ENCODE measurements at places on chromosomes 11 and 22. TPM values are rescaled to one million over a fixed set of nuclear protein-coding genes. Genes with fewer than 3 reads are reported as not detected.

DNA sequence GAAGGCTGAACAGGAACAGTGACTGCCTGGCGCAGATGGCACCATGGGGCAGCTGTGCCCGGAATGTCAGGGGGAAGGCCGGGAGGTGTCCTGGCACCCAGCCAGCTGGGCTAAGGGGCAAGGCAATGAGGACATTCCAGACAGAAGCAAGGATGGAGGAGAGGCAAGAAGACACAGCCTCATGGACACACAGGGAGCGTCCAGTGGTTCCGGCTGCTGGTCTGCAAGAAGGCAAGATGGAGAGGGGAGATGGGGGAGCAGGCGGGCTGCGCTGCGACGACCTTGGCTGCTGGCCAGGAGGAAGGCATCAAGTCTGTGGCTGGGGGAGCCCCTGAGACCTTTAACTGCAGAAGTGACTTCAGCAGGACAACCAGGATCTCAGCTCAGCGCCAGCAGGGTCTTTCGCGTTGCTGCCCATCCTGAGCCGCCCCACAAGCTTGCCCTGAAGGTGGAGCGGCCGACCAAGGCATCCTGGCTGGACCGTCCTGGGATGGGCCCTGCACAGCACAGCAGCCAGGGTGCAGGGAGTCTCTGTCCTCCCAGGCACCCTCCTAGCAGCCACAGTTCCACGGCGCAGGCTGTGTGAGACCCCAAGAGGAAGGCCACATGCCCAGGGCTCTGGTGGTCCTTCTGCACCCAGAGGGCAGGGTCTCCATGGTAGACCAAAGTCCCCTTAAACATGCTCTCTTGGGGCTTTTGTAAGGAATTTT is 531.7 kb downstream of the BRD1 start:
- DNase-seq = peak; percentile 20

- DNase-seq = no peak
Observed at GRCh38 chr11:122226810-122227379, 110.9 kb upstream of the BLID start.

- no peak for DNase-seq
Observed at GRCh38 chr11:122076512-122077120, 39.4 kb downstream of the BLID start.

MYEOV gene
- total RNA-seq = 3.8 TPM

OR52M1 gene
- not detected for total RNA-seq

GRCh38 chr11:67371189-67371910 is 2.0 kb downstream of the CLCF1 start:
- DNase-seq = peak; percentile 57

DNA sequence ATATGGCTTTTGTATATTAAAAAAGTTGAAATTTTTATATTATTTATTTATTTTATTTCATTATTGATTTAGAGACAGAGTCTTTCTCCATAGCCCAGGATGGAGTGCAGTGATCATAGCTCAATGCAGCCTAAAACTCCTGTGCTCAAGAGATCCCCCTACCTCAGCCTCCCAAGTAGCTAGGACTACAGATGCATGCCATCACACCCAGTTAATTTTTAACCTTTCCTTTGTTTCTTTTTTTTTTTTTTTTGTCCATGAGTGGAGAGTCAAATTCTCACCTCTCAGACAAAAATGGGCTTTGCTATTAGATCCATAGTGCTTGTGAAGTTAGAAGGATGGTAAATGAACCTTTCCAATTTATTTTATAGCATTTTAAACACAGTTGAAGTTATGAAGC is 182.5 kb downstream of the SOX6 start:
- DNase-seq = no peak

DNA sequence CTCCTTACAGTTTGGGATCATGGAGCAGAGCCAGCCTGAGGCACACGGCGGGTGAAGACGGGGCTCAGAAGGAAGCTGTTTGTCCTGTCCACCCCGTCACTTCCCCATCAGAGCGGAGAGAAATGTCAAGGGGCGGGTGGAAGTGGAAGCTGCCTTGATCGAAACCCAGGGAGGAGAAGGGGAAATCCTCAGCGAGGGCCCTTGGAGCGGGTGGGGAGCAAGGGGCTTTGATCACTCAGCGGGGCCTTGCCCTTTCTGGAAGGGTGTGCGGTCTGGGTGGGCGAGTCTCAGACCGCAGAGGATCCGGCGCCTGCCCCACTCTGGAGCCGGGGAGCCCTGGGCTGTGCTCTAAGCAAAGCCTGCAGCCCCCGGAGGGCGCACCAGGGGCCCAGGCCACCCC is 320.4 kb downstream of the NTM start:
- DNase-seq = no peak

- DNase-seq = no peak
Observed at GRCh38 chr11:125418396-125418795, 77.7 kb downstream of the FEZ1 start.

SPTBN2 gene
- total RNA-seq = 7.3 TPM

GDPD4 gene
- not detected for total RNA-seq

- no peak for DNase-seq
Observed at GRCh38 chr11:19281041-19281440, 40.3 kb upstream of the E2F8 start.

OR52E8 gene
- total RNA-seq = not detected

DNA sequence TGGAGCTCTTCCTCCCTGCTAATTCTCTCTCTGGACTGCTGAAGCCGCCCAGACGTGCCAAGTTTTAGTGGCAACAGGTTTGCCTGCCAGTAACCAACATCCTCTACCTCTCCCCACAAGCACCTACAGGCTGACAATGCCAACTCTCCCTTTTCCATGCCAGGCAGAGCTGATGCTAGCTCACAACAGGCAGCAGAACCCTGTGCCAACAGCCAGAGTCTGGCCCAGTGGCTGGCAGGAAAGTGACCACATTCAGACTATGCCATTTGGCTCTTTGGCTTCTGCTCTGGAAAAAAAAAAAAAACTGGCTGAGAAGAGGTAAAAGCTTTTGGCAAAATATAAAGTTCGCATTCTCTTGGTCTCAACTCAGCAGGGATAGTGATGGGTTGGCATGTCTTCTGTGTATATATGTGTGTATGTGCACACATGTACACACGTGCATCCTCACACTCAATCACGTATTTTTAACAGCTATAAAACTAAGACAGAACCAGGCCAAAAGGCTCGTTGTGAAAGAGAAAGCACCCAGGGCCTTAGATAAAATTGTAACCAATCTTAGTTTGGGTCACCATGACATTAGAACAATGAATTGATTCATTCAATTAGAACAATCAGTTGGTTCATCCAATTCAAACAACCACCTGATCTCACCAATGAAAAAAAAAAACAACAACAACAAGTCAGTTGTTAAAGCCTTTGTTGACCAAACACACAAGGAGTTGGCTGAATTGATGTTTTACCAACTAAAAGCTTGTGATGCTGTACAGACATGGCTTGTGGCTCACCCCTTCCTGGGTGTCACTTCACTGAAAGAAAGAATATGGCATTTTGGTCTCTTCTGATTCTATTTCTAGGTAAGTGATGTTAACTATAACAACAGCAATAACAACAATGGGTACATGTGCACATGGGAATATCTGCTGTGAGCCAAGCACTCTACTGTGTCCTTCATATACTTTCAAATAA is 48.6 kb downstream of the TRIM29 start:
- no peak for DNase-seq

GRCh38 chr11:34890089-34890488 is 26.1 kb downstream of the APIP start:
- DNase-seq = no peak

TNNT3 gene
- total RNA-seq = 0.73 TPM

FZD4 gene
- total RNA-seq = 4.7 TPM

GNAZ gene
- total RNA-seq = 2.9 TPM

- DNase-seq = no peak
Observed at GRCh38 chr11:70326365-70326811, 55.9 kb downstream of the PPFIA1 start.

ART1 gene
- not detected for total RNA-seq

GRCh38 chr11:123357990-123358827 is 71.9 kb upstream of the GRAMD1B start:
- DNase-seq = no peak

GP1BB gene
- total RNA-seq = 0.40 TPM

SERPING1 gene
- 78.6 TPM for total RNA-seq

ALX4 gene
- not detected for total RNA-seq

Measured in left colon (tissue), 2 donors.